ENCODE measurements at places on chromosomes 16 and 17. TPM values are rescaled to one million over a fixed set of nuclear protein-coding genes. Genes with fewer than 3 reads are reported as not detected.

NGFR gene
- 53.0 TPM for total RNA-seq

EME1 gene
- not detected for total RNA-seq

IRX3 gene
- 0.11 TPM for total RNA-seq

WFIKKN2 gene
- not detected for total RNA-seq

ST6GALNAC2 gene
- 15.8 TPM for total RNA-seq

CIBAR2 gene
- not detected for total RNA-seq

GFAP gene
- total RNA-seq: 1.7 TPM

TEX14 gene
- total RNA-seq: not detected

OSGIN1 gene
- 7.8 TPM for total RNA-seq

OGFOD1 gene
- 21.9 TPM for total RNA-seq

YPEL2 gene
- total RNA-seq: 10.5 TPM

PYDC1 gene
- not detected for total RNA-seq

LRRC3C gene
- total RNA-seq: not detected

PPM1E gene
- total RNA-seq: 0.11 TPM

BMERB1 gene
- total RNA-seq: 45.4 TPM

LRRC37A3 gene
- 4.3 TPM for total RNA-seq

MYH2 gene
- total RNA-seq: not detected

KRTAP4-5 gene
- total RNA-seq: not detected

CMTM2 gene
- not detected for total RNA-seq

DPEP2 gene
- 1.1 TPM for total RNA-seq

MYH8 gene
- total RNA-seq: not detected

ADORA2B gene
- total RNA-seq: not detected

SPN gene
- 10.3 TPM for total RNA-seq

JPT1 gene
- total RNA-seq: 23.0 TPM

C17orf107 gene
- not detected for total RNA-seq

TMEM235 gene
- total RNA-seq: not detected

MEOX1 gene
- total RNA-seq: 17.8 TPM

USP6 gene
- total RNA-seq: 0.11 TPM

KIF2B gene
- not detected for total RNA-seq

TEX19 gene
- not detected for total RNA-seq

SRR gene
- not detected for total RNA-seq

CDK10 gene
- total RNA-seq: 141 TPM

ZSCAN10 gene
- not detected for total RNA-seq

NPIPB9 gene
- total RNA-seq: not detected

ALOX12 gene
- total RNA-seq: not detected

SLC2A4 gene
- total RNA-seq: 4.9 TPM

ABCA3 gene
- total RNA-seq: 25.9 TPM

CCL14 gene
- 168 TPM for total RNA-seq

DDX5 gene
- 564 TPM for total RNA-seq

KRTAP4-9 gene
- total RNA-seq: not detected

ERBB2 gene
- 124 TPM for total RNA-seq

BICDL2 gene
- total RNA-seq: not detected

RAB26 gene
- not detected for total RNA-seq

CFAP52 gene
- not detected for total RNA-seq

KIF18B gene
- not detected for total RNA-seq

LDHD gene
- 7.5 TPM for total RNA-seq

GGNBP2 gene
- total RNA-seq: 26.5 TPM

CCDC154 gene
- not detected for total RNA-seq

NTN1 gene
- total RNA-seq: 29.6 TPM

DNAAF1 gene
- total RNA-seq: not detected

FOXC2 gene
- total RNA-seq: 57.2 TPM

SLFN11 gene
- 30.3 TPM for total RNA-seq

DNAAF8 gene
- not detected for total RNA-seq

SGSH gene
- 50.9 TPM for total RNA-seq

PHOSPHO1 gene
- total RNA-seq: not detected

COA3 gene
- 9.8 TPM for total RNA-seq

HSD17B1 gene
- total RNA-seq: not detected
